ENCODE measurements at places on chromosomes 5 and 9. TPM values are rescaled to one million over a fixed set of nuclear protein-coding genes. Genes with fewer than 3 reads are reported as not detected.

The SLC6A19 gene
- total RNA-seq = 0.02 TPM

GRCh38 chr9:134994926-134995791 lies 77.4 kb upstream of the FCN1 start:
- no peak for DNase-seq
- H3K4me1 ChIP-seq = no peaks in the 10 kb centered on the region
- no peak overlapping the region for H3K4me3 ChIP-seq

The LECT2 gene
- total RNA-seq = not detected

The INSL6 gene
- total RNA-seq = not detected

The ANKDD1B gene
- 0.14 TPM for total RNA-seq

GRCh38 chr5:62814991-62815390 lies 236.4 kb downstream of the LRRC70 start:
- DNase-seq = no peak
- H3K36me3 ChIP-seq = no peaks in the 10 kb centered on the region
- no peaks in the 10 kb centered on the region for H3K4me1 ChIP-seq
- no peak overlapping the region for H3K27ac ChIP-seq
- H3K27me3 ChIP-seq = no peaks in the 10 kb centered on the region
- H3K4me3 ChIP-seq = no peak overlapping the region

DNA sequence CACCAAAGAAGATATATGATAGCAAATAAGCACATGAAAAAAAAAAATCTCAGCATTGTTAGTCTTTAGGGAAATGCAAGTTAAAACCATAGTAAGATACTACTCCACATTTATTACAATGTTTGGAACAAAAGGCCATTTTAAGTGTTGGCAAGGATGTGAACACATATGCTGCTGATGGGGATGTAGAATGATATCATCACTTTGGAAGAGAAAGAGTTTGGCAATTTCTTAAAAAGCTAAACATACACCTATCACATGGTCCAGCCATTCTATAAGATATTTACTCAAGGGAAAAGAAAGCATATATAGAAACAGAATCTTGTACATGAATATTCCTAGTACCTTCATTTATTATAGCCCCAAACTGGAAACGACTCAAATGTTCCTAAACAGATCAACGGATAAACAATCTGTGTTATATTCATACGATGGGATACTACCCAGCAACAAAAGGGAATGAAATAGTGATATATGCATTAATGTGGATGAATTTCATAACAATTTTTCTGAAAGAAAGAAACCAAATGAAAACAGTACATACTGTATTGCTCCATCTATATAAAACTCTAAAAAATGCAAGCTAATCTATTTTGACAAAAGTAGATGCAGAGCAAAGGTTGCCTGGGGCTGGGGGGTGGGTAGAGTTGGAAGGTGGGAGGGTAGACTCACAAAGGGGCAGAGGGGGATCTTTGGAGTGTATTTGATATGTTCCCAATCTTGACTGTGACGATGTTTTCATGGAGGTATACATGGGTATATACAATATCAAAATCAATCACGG lies 45.7 kb upstream of the SMAD5 start:
- H3K27ac ChIP-seq = no peak overlapping the region

GRCh38 chr9:35891646-35892045 lies 14.4 kb upstream of the HRCT1 start:
- no peaks in the 10 kb centered on the region for H3K36me3 ChIP-seq
- H3K27ac ChIP-seq = no peak overlapping the region
- no peaks in the 10 kb centered on the region for H3K4me1 ChIP-seq
- H3K27me3 ChIP-seq = no peaks in the 10 kb centered on the region
- DNase-seq = no peak

DNA sequence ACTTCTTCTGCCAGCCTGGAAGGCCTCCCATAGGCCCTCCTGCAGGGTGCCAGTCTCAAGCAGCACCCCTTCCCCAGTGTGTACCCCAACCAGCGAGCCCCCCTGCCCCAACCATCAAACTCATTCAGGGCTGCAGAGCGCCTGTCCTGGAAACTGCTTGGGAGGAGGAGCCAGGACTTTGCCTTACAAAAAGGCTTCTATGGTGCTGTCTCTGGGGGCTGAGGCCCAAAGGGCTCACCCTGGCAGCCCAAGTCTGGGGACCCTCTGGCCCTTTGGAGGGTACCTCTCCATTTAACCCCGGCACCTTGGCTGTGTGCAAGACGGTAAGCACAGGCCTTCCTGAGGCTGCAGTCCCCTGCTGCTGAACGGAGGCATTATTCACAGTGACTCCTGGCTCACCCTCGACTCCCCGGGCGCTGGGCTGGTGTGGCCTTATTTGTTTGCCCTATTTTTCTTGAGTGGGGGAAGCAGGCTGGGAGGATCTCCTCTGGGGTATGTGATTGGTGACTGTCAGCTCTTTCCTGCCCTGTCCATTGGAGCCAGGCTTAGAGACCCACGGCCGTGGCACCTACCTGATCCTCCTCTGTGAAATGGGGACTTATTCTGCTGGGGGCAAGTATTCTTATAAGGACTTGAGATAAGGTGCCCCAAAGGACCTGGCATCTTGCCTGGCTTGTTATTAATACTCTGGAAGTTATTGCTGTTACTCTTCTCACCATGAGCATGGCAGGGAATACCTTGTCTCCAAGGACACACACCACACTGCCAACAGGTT lies 5.8 kb downstream of the LMX1B start:
- peaks cover 12% of the 10 kb centered on the region for H3K4me1 ChIP-seq
- no peaks in the 10 kb centered on the region for H3K36me3 ChIP-seq
- peaks cover 28% of the 10 kb centered on the region for H3K27me3 ChIP-seq

The FGF1 gene
- not detected for total RNA-seq

DNA sequence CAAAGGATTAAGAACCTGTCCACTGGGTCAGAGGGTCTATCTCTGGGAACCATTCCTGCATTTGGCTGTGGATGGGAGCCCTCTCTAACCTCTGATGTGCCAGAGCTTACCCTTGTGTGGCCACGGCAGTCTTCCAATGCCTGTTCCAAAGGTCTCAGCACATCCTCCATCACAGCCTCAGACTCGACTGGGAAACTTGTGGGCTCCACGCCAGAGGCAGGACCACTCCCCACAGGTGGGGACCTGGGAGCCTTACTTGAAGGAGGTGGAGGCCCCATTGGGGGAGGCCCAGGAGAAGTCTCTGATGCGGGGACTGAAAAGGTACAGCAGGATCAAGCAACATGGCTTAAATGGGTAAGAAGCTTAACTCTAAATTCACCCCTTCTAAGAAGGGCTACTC lies 4.4 kb downstream of the EIF4EBP3 start:
- H3K27me3 ChIP-seq = no peaks in the 10 kb centered on the region
- H3K27ac ChIP-seq = no peak overlapping the region
- peaks cover 39% of the 10 kb centered on the region for H3K4me1 ChIP-seq
- H3K4me3 ChIP-seq = no peak overlapping the region

DNA sequence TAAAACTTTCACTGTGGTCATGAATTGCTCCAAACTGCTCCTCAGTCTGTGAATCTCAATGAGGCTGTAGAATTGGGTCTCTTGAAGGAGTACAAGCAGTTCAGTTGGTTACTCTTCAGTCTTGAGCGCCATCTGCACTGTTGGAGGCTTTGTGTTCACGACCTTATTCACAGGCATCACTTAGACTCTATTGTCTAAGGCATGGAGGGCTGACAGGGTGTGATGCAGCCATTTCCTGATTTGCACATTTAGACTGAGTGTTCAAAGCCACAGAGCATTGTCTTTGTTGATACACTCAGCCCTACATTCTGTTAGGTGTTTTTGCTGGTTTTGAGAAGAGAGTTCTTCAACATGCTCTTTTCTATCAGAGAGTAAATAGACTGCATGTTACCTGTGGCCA lies 355.9 kb upstream of the RIOK2 start:
- no peak for DNase-seq
- no peak overlapping the region for H3K4me3 ChIP-seq
- no peak overlapping the region for H3K27ac ChIP-seq
- no peaks in the 10 kb centered on the region for H3K4me1 ChIP-seq
- no peaks in the 10 kb centered on the region for H3K36me3 ChIP-seq

The GPR150 gene
- total RNA-seq = not detected

DNA sequence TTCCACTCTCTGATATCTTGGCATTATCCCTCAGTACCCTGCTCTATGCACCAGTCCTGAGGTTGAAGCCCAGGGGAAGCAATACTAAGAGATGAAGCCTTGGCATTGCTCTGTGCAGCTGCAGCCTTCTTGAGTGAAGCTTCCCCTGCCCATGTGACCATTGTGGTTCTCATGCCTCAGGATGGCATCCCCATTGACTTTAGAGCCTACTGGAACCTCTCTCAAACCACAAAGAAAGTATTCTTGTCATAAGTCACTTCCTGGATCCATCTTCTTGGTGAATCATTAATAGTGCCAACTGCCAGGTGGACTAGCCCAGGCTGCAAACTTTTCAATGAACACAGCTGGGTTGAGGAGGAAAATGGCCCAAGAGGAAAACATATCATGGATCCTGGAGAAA lies 283.9 kb upstream of the RFX3 start:
- H3K36me3 ChIP-seq = no peaks in the 10 kb centered on the region
- no peak overlapping the region for H3K27ac ChIP-seq
- no peaks in the 10 kb centered on the region for H3K4me1 ChIP-seq
- H3K4me3 ChIP-seq = no peak overlapping the region
- DNase-seq = no peak
- H3K27me3 ChIP-seq = no peaks in the 10 kb centered on the region

The MUSK gene
- not detected for total RNA-seq

DNA sequence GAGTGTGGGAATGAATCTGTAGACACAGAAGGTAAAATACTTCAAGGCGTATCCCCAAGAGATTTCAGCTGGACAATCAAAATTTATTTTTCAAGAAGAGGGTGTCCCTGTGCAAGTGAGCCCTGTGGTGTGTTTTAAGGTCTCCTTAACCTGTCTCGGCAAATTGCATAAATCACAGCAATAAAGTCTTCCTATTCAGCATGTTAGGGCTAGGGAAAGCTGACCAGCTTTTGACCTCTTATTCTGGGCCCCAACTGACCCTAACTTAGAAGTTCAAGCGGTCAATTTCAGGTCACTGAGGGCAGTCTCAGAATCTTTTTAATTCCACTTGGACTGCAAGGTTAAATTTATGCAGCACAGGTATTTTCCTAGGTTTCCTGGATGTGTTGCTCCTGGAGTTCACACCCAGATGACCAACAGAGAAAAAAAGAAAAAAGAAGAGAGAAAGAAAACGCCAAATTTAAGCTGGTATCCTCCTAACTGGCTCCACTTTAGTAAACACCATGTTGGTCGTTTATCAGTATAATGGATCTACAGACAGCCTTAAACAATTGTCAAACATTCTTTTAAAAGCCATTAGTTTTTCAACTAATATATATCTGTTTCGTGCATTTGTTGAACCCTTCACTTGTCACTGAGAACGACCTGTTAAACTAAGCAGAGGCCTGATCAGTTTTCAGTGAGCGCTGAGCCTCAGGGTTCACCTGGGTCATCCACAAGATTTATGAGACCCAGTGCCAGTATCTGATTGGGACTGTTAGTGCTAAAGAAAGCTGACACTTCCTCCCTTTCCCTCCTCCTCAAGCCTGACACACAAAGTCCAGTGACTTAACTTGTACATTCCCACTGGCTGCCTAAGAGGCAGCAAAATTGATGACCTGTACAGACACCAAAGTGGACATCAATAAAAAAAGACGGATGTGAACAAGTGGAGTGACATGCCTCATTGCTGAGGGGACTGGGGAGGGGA lies 546.1 kb downstream of the NR2F1-AS1 start:
- DNase-seq = no peak
- no peak overlapping the region for H3K27ac ChIP-seq
- H3K4me3 ChIP-seq = no peak overlapping the region
- no peaks in the 10 kb centered on the region for H3K27me3 ChIP-seq
- H3K36me3 ChIP-seq = no peaks in the 10 kb centered on the region

The PTCD2 gene
- total RNA-seq = 7.0 TPM

- no peak overlapping the region for H3K4me3 ChIP-seq
- no peak for DNase-seq
- H3K36me3 ChIP-seq = peaks cover 19% of the 10 kb centered on the region
Observed at GRCh38 chr9:97907046-97907445, 15.3 kb downstream of the TRMO start.

The UBAP2 gene
- total RNA-seq = 17.5 TPM

DNA sequence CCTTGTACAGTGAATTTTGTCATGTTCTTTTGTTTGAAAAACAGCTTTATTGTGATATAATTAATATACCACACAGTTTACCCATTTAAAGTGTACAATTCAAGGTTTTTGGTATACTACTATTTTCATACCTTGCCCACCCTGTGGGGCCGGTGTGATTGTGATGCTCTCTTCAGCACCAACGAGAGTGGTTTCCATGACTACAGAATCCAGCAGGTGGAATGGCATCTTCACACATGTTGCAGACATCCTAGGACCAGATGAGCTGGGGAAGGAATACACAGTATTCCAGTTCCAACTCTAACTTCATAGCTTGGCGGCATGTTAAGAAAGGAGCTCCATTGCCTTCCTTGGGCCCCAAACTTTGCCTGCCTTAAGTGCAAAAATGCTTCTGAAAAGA lies 7.7 kb upstream of the GPR151 start:
- DNase-seq = no peak
- no peak overlapping the region for H3K4me3 ChIP-seq
- no peak overlapping the region for H3K27ac ChIP-seq
- H3K36me3 ChIP-seq = no peaks in the 10 kb centered on the region
- no peaks in the 10 kb centered on the region for H3K27me3 ChIP-seq

- no peak for DNase-seq
- H3K27me3 ChIP-seq = no peaks in the 10 kb centered on the region
- H3K4me3 ChIP-seq = no peak overlapping the region
Observed at GRCh38 chr9:135819905-135820304, 87.4 kb downstream of the CAMSAP1 start.

DNA sequence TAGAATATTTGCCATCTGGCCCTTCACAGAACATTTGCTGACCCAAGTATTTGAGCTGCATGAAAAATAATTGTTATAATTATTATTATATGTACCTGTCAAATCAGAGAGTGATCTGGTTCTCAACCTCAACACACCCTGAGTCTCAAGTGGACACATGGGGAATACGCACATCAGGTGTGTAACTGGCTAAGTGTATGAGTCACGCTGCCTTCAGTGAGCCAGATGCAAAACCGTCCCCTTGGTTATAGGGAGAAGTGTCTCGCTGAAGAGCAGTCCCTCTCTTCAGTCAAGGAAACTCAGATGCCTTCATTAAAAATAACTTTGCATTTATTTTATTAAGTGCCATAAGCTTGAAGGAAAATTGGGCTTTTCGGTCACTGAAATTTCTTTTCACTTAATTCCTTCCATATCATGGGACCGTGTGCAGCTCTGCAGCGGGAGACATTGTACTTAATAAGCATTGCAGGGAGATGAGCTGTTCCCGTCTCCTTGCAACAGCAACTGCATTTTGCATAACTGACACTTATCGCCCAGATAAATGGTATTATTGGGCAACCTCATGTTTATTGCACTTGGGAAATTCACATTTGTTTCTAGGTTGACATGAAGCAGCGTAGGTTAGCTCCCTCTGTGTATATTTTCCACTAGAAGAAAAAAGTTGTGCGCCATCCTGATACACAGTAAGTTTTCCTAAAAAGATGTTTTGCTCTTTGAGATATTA lies 512.3 kb upstream of the DAP start:
- H3K27ac ChIP-seq = no peak overlapping the region
- DNase-seq = no peak
- H3K36me3 ChIP-seq = no peaks in the 10 kb centered on the region
- peaks cover 13% of the 10 kb centered on the region for H3K4me1 ChIP-seq
- no peak overlapping the region for H3K4me3 ChIP-seq

- no peak for DNase-seq
- H3K4me1 ChIP-seq = no peaks in the 10 kb centered on the region
- no peaks in the 10 kb centered on the region for H3K36me3 ChIP-seq
- H3K27ac ChIP-seq = no peak overlapping the region
- H3K4me3 ChIP-seq = no peak overlapping the region
Observed at GRCh38 chr5:174626369-174626920, 97.9 kb upstream of the MSX2 start.

- no peak overlapping the region for H3K4me3 ChIP-seq
- H3K27me3 ChIP-seq = no peaks in the 10 kb centered on the region
- H3K4me1 ChIP-seq = no peaks in the 10 kb centered on the region
- H3K27ac ChIP-seq = no peak overlapping the region
Observed at GRCh38 chr5:68332080-68332451, 116.5 kb downstream of the PIK3R1 start.

All from HepG2 (cell line).